ENCODE measurements at places on chromosomes 16 and 17.

DNA sequence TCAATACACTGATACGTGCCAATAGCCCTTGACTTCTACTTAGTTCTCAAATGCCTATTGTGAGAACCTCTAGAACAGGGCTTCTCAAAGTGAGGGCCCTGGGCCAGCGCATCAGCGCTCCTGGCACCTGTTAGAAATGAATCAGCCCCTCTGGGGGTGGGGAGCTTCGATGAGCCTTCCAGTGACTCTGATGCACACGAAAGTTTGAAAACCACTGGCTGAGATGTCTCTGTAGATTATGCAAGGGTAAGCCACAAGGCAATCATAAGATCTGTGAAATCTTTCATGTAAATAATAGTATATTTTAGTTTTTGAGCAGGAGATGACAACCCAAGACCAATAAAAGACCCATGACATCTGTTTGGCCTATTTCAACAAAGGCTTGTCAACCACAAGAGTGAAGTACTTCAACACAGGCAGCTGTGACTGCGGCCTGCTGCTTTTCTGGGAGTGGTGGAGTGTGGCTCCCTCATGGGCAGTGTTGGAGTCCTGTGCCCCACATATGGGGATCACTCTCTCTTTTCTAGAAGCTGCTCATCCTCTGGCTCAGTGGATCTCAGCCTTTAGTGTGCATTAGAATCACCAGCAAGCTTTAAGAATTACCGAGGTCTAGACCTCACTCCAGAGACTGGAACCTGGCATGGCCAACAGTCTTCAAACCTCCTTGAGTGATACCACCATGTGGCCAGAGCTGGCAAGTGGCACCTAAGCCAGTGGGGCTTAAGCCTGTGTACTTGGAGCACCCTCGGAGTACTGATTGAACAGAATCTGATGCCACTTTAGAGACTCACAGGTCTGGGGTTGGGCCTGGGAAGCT is 5.8 kb downstream of the MTHFSD start:
- DNase-seq = no peak

- DNase-seq = no peak
These were observed 997 bp upstream of the CDH11 start for GRCh38 chr16:65122724-65123395.

DNA sequence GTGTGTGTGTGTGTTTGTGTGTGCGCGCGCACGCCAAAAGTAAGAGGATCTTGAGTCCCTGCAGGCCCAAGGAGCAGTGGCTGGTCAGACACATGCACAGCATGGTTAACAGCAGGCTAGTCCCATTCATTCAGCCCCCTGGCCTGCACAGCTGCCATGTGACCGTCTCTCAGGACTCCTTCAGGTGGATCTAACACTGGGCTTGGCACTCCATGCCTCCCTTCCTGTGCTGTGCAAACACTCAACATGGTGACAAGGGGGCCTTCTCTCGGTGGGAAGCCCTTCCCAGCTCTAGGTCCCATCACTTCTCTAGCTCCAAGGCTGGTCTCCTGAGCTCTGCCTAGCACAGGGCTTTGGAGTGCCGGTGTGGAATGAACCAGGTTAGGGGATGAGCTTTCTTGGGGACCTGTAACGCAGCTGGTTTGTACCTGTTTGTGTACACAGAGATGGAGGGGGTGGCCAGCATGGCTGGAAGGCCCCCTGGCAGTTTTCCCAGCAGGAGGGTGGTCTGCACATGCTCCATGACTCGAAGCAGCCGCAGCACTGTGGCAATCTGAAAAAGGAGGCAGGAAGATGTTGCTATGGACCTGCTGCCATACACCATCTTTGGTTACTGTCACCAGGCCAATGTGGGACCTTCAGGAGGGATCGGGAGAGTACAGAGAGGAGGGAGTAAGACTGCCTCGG is 69.4 kb upstream of the GCSH start:
- no peak for DNase-seq

- DNase-seq = no peak
These were observed 12.2 kb upstream of the TERF2 start for GRCh38 chr16:69397821-69398521.

- DNase-seq = no peak
These were observed 15.7 kb upstream of the DHX8 start for GRCh38 chr17:43467981-43468581.

GRCh38 chr16:50067290-50067853 is 1.6 kb downstream of the HEATR3 start:
- peak; percentile 27 for DNase-seq

Measured in stimulated activated naive CD8-positive, alpha-beta T cell treated with anti-CD3 and anti-CD28 coated beads, Interleukin-15, Interleukin-2, amounts not matched to agents 100 U/mL and 50 U/mL, for 24 hours (primary cell).